Activated CD4-positive, alpha-beta T cell treated with anti-CD3 and anti-CD28 coated beads, Interleukin-2, amount 10 ng/mL, durations not matched to agents 7 days and 5 days (primary cell): ENCODE measurements at places on chromosomes 6 and 20. TPM values are rescaled to one million over a fixed set of nuclear protein-coding genes. Genes with fewer than 3 reads are reported as not detected.

The PPP1R14C gene
- total RNA-seq = not detected

The GTSF1L gene
- total RNA-seq = not detected

DNA sequence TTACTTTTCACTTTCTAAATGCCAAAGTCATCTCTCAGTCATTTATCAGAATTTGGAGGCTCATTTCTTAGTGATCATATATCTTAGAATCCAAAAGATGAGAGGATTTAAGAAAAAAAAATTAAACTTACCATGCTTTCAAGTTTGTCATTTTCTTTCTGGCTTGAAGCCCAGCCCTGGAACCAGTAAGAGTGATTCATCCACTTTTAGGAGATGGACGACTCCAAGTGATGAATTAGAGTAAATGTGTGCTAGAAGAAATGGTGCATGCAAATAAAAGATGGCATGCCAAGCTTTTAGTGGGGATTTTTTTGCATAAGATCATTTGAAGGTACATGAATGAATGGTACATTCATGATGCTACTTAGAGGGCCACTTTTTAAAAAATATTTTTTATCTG, 20.1 kb downstream of the PLCB1 start:
- no peak for DNase-seq

DNA sequence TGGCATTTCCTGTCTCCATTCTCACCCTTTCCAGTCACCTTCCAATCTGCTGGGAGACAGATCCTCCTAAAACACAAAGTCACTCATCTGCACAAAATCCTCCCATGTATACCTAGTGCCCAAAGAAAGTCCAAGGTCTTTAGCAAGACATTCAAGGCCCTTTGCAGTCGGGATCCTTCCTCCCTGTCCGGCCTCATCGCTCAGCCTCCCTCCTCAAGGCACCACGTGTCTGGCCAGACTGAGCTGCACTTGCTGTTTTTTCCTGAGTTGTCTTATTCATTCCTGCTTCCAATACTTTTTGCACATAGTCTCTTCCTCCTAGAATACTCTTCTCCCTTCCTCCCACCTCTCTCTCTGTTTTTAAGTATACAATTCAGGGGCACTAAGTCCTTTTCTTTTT, 1.4 kb downstream of the TRIM15 start:
- DNase-seq = no peak

DNA sequence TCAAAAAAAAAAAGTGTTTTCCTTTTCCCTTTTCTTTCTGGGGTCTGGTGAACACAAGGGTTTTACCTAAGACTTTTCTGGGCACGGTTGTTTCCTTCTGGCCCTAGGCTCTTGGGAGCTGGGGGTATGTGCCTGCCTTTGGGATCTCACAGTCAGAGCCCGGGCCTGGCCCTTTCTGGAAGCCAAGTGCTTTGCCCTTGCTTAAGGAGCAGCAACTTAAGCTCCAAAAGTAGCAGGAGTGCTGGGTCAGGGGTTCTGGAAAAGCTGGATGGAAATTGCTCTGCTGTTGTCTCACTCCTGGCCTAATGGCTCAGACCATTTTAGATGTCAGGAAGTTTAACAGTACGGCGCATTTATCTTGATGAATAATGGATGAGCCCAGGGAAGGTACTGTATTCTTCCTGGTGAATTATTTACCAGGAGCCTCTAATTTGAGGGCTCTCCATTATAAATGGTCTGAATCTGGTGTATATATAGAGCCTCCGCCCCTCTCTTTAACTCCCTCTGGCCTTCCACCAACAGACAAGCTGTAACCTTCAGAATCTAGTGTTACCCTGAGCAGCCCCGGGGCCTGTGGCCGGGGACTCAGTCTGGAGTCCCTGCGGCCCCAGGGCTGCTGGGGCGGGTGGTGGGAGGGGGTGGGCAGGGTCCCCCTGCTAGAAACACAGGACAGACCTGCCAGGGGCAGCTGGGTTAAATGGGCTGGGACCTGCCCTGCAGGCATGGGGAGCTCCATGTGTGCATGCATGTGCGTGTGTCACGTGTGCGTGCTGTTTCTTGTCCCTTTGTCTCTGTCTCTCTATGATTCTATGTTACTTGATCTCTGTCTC, 37.5 kb downstream of the PTK7 start:
- no peak for DNase-seq

- no peak for DNase-seq
These were observed 235 bp downstream of the MAP7 start for GRCh38 chr6:136550045-136550329.

DNA sequence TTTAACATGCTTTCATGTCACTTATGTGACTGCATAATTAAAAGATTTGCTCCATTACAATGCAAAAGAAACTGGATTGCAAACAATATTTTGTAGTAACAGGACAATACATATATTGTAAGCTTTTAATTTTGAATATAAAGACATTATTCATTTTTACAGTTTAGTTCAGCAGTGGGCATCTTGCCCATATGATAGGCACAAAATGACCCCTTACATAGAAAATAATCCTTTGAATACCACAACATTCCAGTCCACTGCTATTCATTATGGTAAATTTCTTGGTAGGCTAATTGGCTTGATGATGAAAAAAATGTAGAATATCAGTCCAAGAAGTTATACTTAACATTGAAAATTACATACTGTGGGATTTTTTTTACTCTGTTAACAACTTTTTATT, 74.1 kb upstream of the LAMA2 start:
- no peak for DNase-seq

DNA sequence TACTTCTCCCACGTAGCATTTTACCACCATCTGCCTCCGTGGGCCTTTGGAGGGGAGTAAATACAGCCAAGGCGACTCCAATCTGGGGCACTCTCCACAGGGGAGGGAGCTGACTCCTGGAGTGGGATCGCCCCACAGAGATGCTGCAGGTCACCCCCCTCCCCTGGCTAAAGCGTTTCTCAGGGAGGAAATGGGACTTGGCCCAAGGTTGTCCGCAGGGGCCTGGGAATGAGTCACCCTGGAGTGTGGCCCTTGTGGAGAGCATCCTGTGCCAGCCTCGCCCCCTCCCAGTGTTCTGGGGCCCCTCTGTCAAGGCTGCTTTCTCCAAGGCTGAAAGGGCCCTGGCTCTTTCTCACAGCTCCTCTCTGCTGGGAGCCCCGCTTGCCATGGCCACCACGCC, 84.5 kb upstream of the QKI start:
- no peak for DNase-seq

GRCh38 chr20:19735446-19735845, 22.6 kb upstream of the RIN2 start:
- no peak for DNase-seq
